ENCODE measurements at places on chromosomes 2 and 18.

GRCh38 chr2:138676619-138677021, 103.6 kb downstream of the NXPH2 start:
- no peak for DNase-seq

- DNase-seq: no peak
Measured at GRCh38 chr2:223082706-223083105, 30.7 kb downstream of the KCNE4 start.

- DNase-seq: no peak
Measured at GRCh38 chr18:11293794-11294193, 144.4 kb upstream of the PIEZO2 start.

DNA sequence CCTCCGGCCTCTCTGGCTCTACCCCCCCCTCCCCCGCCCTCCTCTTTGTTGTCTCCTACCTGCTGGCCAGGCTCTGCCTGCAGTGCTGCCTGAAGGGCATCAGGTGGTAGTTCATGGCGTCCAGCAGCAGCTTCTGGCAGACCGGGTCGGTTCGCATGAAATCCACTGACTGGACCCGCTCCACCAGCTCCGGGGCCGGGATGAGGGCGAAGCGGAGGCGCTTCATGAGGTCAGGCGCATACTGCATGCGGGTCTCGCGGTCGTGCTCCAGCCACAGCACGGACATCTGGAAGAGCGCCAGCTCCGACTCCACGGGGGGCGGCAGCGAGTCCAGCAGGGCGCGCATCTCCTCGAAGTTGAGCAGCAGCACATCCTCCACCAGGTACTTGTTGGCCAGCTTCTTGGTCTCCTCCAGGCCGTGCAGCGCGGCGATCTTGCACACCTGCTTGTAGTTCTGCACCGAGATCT, 3.2 kb downstream of the KLHL14 start:
- no peak for DNase-seq

- DNase-seq: no peak
Measured at GRCh38 chr2:219634171-219634940, 6.9 kb downstream of the SLC4A3 start.

DNA sequence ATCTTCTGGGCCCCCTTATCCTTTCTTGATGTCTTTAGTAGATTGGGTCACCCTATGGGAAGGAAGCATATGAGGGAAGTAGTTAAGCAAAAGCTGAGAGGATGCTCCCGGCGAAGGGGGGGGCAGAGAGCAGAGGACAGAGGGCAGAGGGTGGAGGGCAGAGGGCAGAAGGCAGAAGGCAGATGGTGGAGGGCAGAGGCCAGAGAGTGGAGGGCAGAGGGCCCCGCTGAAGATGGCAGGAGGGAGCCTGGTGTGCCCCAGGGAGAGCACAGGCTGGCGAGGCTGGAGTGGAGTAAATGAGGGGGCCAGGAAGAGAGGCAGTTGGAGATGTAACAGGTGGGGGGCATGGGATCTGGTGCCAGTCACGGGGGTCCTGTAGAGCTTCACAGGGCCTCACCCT, 7.0 kb downstream of the MLPH start:
- no peak for DNase-seq

DNA sequence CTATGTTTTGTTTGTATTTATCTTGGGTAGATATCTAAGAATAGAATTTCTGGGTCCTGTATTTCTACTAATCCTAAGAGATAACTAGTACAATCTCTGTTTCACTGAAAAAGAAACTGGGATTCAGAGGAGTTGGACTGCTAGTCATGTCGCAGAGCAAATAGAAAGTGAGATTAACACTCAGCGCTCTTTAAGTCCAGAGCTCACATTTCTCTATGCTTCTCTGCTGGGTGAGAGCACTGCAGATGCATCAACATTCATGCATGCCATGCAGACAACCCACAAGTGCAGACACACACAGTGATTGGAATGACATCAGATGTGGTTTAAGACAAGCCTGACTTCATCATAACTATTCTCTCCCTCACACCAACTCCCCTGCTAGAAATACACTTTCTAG, 563.8 kb downstream of the TDRD15 start:
- DNase-seq: no peak

- DNase-seq: peak; percentile 32
Measured at GRCh38 chr18:22674272-22674671, 256.6 kb upstream of the CTAGE1 start.

DNA sequence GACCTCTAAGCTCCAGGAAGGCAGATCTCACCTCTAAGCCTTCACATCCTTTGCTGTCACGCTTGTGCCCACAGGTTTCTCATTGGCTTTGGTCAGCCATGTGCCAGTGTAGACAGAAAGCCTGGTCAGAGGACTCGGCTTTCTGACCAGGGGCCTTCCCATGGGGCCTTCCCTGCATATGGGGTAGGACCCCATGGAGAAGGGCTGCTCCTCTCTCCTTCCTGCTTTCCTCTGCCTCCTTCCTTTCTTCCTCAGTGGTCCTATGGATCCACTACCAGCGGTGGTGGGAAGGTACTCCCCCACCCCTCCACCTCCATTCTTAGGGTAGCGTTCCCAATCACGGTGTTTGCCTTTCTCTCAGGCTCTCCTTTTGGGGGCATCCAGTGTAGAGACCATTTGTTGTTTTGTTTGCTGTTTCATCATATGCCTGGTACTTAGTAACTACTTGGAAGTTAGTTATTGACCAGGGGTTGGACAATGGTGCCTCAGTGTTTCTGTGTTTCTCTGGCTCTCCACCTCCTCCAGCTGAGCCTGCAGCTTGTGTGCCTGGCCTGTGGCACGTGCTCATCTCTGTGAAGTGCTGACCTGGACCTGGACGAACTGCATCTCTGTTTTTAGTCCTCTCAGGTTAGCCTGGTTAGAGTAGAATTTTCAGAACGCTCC, 71.6 kb downstream of the ZNF407 start:
- DNase-seq: no peak
